ENCODE measurements at places on chromosomes 3 and 15.

GRCh38 chr3:138493804-138494606 is 59.6 kb downstream of the ESYT3 start:
- DNase-seq: peak; percentile 13

GRCh38 chr3:57544181-57545125 is at the start of gene DNAH12:
Gene DNAH12 (minus strand): TSS chr3:57544344. CDS start chr3:57542870, 1,474 bp downstream.
- no peak for DNase-seq

DNA sequence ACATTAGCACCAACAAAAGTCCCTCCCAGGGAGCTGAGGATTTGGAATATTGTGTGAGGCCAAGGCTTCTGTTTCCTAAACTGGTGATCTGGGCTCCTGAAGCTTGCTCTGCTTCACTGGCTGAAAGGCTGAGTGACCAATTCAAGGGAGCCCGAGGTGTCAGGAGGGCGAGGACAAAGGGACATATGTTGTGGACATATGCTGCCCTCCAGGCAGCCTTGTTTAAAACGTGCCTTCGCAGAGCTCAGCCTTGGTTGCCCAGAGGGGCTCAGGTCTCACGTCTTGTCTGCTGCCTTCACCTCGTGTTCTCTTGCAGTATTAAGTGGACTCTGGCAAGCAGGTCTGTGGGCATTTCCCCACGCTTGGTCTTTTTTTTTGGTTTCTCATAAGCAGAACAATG is 7.0 kb downstream of the SLCO3A1 start:
- no peak for DNase-seq

DNA sequence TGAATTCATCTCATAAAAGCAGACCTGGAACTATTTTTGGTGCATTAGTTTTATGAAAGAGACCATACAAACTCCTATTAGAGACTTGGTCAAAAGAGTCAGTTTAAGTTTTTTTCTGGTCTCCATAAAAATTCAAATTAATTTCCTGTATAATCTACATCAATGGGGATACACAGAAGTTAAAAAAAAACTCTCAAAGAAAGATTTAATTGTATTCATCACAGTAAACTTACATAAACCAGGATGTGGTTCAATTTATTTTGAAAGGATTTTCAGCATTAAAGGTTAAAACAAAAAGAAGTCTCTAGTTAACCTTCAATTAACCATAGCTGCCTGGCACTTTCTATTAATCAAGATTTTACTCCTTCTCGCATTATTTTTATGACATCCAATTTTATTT is 530.3 kb upstream of the KCNMB2 start:
- no peak for DNase-seq

DNA sequence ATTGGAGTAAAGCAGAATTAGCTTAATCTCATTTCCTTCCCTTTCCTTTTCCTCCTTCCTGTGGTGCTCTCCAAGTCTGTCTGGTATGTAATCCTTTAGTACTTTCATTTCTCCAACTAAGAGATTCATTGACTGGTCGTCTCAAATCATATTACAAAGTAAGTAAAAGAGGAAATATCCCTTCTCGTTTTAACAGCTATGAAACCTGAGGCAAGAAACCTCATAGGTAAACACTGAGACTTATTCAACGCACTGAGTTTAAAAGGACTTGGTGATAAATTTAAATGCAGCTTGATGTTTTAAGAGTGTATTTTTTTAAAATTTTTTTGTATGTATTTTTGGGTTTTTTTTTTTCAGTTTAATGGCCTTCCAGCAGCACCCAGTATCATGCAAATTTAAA is 117.2 kb upstream of the LRRC3B start:
- no peak for DNase-seq

DNA sequence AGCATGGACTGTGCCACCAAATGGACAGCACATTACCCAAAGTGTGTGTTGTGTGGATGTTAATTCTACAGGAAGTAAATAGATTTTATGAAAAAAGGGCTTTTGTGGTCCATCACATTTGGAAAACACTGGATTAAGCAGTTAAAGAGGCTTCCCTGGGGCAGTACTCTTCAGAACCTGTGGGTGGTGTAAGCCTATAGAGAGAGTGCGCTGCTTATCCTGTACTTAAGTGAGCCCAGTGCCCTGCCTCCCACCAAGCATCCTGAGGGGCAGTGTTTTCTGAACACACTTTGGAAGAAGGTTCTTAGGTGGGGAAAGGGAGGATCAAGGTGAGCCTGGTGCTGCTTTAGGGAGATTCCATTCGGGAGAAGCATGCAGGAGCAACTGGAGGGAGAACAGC is 10.9 kb downstream of the TTLL3 start:
- no peak for DNase-seq

DNA sequence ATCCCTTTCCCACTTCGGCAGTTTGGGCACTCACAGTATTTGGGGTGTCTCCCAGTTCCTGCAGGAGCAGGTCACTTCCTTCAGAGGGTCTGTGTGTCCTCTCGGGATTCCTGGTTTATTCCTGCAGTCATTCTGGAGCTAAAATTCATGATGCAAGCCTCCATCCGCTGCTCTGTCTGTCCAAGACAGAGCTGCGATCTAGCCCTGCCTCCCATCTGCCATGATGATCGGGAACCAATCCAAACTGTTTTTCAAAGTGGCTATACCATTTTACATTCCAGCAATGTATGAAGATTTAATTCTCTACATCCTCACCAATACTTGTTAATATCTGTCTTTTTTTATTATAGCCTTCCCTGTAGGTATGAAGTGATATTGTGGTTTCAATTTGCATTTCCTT is 273.0 kb downstream of the EPHB1 start:
- DNase-seq: no peak

- no peak for DNase-seq
These were observed 507.7 kb downstream of the IGSF11 start for GRCh38 chr3:118526758-118527513.

DNA sequence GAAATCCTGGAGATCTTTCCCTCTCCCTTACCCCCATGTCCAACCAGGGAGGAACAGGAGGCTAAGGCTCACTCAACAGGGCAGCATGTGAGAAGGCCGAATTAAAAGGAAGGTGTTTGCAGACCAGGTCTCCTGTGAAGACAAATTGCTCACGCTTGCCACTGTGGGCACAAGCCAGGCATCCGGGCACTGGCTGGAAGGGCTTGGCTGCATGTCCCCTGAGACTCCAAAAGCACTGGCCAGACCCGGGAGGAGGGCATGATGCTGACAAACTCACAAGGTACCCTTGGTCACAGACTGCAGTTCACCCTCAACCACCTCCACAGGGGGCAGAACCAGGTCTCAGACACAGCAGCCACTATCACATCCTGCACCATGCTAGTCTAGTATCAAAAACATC is 113.7 kb upstream of the NSMCE3 start:
- no peak for DNase-seq

DNA sequence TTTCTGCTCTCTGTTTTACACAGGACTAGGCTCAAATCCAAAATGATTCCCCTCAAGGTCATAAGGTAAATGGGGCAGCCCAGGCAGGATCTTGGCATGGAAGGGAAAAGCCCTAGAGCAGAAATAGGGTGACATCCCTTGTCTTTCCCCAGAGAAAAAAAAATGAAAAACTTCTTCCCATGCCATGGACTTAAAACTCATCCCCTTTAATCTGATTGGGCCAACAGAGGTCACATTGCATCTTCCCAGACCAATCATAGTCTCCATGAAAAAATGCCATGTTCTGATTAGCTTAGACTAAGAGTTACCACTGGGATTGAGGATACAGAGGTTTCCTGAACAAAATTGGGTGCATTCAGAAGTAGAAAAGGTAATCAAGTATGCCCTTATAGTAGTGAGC is 241.3 kb upstream of the LRTM1 start:
- no peak for DNase-seq

DNA sequence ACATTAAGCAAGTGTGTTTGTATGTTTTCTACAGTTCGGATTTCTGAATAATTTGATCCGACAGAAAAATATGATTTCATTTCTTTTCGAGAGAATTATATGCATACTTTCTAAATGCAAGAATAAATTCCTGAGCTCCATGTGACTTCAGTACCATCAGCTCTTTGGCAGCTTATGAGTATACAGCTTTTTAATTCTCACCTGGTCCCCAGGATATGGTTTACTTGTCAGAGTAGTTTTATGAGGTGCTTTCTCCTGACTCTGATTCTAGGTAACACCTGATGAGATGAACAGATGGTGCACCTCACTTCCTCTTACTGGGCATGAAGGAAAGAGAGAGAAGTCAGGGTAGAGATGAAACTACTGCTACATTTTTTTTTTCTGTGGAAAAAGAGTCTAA is 3.1 kb downstream of the HGD start:
- no peak for DNase-seq

GRCh38 chr15:92606126-92606835 is 49.3 kb downstream of the FAM174B start:
- no peak for DNase-seq

GRCh38 chr3:67458408-67458807 is 196.0 kb downstream of the SUCLG2 start:
- DNase-seq: no peak
